ENCODE measurements at places on chromosomes 7 and 10.

- peak; percentile 59 for DNase-seq
Observed at GRCh38 chr7:30276203-30276900, 8.0 kb upstream of the ZNRF2 start.

DNA sequence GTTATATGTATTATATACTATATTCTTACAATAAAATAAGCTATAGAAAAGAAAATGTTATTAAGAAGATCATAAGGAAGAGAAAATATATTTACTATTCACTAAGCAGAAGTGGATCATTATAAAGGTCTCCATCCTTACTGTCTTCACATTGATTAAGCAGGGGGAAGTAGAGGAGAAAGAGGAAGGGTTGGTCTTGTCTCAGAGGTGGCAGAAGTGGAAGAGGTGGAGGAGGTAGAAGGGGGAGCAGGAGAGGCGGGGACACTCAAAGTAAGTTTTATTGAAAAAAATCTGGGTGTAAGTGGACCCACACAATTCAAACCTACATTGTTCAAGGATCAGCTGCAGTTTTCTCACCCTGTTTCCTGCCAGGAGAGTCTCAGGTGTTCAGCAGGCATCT, 28.9 kb upstream of the ERCC6 start:
- DNase-seq = no peak

DNA sequence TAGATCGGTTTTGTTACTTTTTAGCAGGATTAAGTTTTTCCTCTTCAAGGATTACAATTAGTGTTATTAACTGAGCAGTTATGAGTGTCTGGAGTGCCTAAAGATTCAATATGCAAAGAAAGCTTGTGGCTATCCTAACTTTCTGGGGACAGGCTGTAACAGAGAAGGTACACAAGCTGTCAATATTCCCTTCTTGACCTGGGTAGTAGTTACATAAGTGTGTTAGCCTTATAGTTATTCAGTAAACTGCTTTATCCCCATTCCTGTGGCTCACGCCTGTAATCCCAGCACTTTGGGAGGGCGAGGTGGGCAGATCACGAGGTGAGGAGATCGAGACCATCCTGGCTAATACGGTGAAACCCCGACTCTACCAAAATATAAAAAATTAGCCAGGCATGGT, 31.6 kb downstream of the ATAD1 start:
- no peak for DNase-seq

DNA sequence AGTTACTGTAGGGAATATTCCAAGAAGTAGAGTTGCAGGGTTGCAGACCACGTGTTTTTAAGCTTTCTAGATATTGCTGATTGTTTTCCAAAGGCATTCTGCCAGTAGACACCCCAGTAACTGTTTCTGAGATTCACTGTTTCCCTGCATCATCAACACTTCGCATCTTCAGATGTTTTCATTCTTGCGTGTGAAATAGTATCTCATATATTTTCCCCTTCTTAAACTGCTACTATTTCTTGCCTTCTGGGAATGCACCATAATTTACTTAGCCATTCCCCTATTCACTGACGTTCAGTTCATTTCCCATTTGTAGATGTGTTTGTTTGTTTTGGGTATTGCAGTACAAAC, 30.7 kb downstream of the ALOX5 start:
- DNase-seq = no peak

DNA sequence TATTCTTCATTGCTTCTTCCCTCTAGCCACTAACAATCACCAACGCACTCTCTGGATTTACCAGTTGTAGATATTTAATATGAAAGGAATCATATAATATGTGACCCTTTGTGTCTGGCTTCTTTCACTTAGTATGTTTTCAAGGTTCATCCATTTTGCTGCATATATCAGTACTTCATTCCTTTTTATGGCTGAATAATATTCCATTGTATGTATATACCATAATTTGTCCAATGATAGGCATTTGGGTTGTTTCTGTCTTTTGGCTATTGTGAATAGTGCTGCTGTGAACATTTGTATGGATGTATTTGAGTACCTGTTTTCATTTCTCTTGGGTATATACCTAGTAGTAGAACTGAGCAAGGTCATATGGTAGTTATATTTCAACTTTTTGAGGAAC, 7.3 kb downstream of the AKAP9 start:
- no peak for DNase-seq

GRCh38 chr7:32378988-32379387, 111.2 kb downstream of the LSM5 start:
- DNase-seq = no peak

DNA sequence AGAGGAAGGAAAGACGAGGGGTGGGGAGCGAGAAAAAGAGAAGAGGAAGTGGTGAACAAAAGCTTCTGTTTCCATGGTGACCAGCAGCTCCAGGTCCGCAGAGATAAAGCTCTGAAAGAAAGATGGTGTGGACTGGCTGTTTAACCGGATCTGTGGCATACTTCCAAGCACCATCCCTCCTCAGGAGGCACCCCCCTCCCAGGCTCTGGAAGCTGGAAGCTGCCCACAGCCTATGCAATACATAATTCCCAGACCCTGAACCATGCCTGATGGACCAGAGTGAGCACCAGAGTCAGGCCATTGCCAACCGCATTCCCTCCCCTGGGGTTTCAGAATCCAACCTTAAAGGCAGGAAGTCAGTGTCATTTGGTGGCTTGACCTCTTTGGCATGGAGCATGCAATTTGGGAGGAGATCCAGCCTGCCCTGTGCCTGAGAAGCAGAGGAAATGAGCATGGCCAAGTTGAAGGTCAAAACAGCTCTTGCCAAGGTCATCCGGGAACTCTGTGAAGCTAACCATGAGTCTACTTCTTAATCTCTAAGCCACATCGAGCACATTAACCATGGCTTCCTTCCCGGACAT, 22.2 kb upstream of the CPXM2 start:
- no peak for DNase-seq

- DNase-seq = no peak
Observed at GRCh38 chr10:31070025-31070424, 38.4 kb upstream of the ZNF438 start.
